ENCODE measurements at places on chromosomes 3 and 15. TPM values are rescaled to one million over a fixed set of nuclear protein-coding genes. Genes with fewer than 3 reads are reported as not detected.

PDIA5 gene
- 29.0 TPM for polyA plus RNA-seq

TGM4 gene
- not detected for polyA plus RNA-seq

CILP gene
- 72.2 TPM for polyA plus RNA-seq

ILDR1 gene
- 1.2 TPM for polyA plus RNA-seq

SHC4 gene
- polyA plus RNA-seq = 0.68 TPM

RETNLB gene
- not detected for polyA plus RNA-seq

ATP10A gene
- polyA plus RNA-seq = 5.0 TPM

TGM5 gene
- polyA plus RNA-seq = 0.16 TPM

WDR72 gene
- polyA plus RNA-seq = 0.10 TPM

KNG1 gene
- 0.37 TPM for polyA plus RNA-seq

PROK2 gene
- 0.15 TPM for polyA plus RNA-seq
